Fibroblast of mammary gland (primary cell): ENCODE measurements at places on chromosomes 6 and 20.

DNA sequence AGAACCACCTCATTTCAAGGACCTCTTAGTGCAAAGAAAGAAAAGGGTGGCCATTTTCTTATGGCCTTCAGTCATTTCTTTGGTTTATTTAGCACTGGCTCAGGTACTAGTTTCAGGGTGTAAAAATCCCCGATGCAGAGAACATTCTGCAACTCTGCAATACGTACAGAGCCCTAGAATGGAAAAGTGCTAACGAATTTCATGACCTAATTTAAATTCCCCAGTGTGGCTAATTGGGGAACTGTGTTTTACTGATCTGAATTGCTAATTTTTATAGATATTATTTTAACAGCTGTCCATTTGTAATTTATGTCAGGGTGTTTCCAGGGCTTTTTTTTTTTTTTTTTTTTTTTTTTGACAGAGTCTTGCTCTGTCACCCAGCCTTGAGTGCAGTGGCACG lies 160.7 kb downstream of the UST start:
- no peak for DNase-seq

- peak; percentile 31 for DNase-seq
Measured at GRCh38 chr6:107185391-107185970, 70.2 kb upstream of the BEND3 start.

DNA sequence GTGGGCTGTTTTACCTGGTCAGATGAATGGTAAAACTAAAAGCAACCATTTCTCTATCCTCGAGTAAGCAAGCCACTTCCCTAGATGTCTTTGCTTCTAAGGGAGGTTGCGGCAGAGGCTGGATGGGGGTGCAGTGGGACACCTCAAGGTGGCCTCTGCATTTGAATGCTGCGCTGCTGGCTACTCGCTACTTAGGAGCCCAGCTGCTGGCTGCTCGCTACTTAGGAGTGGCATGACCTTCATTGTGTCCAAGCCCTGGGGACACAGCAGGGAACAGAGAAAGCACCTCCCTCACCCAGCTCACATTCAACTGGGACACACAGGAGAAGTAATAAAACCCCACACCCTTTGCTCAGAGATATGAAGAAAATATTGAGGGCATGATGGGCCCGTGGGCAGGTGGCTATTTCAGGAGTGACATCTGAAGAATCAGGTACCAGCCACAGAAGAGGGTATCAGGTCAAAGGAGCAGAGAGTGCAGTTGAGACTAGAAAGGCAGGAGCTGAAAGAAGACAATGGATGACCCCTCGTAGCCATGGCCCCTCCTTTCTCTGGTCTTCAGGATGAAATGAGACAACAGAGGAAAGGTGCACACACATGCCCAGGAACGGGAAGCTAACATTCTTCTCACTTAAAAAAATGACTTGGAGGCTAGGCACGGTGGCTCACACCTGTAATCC lies 149.4 kb downstream of the ZMYND8 start:
- DNase-seq = no peak

DNA sequence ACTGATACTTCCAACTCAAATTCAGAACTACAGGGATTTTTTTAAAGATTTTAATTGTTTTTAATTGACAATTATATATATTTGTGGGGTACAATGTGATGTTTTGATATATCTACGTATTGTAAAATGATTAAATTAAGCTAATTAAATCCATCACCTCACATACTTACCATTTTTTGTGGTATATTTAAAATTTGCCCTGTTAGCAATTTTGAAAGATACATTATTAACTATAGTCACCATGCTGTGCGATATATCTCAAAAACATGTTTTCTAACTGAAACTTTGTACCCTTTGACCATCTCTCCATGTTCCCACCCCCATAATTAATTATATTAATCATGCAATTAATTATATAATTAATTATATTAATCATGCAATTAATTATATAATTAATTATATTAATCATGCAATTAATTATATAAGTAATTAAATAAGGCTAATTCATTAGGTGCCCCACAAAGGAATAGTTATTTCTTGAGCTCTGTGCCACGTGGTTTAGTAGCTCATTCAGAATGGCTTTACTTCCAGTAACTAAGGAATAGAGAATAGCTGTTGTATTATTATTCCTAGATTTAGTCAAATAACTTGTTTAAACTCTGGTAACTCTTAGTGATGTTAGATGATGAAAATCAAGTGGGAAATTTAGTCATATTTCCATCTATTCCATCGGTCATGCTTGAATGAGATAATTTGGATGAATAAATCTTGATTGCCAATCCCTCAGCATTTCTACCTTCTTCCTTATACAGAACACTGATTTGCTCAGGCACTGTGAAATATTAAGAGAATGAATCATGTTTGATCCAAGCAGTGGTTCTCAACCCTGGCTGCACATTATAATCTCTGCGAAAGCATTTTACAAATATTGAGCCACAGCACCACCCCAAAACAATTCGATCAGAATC lies 25.1 kb downstream of the LOC128125822 start:
- DNase-seq = no peak

GRCh38 chr6:31972709-31973350 lies 892 bp upstream of the DXO start:
- peak; percentile 63 for DNase-seq

- peak; percentile 72 for DNase-seq
Measured at GRCh38 chr6:130366107-130367005, 539 bp downstream of the TMEM200A start.

DNA sequence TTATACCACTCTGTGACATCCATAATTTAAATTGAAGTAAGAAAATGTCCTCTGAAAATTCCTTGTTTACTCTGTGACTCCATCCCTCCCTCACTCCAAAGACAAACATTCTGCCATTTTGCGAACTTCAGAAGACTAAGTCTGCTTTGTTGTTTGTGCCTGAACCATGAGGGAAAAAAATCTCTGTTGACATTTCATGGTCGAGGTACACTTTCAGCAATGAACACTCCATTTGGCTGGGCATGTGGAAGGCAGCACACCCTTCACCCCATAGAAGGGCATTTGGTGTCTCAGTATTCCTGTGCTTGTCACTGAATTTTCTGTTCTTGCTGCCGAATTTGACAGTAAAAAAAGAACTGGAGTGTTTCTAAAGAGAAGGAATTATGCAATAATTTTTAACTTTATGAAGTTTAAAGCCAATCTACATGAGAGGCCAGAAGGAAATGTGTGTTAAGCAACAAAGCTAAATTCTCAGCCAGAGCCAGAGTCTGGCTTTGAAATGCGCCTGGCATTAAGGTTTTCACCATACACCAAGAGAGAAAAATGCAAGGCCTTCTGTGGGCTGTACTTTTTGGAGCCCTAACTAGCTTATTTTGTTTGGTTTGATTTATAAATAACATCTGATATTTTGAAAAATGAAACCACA lies 4.7 kb upstream of the PBOV1 start:
- no peak for DNase-seq

DNA sequence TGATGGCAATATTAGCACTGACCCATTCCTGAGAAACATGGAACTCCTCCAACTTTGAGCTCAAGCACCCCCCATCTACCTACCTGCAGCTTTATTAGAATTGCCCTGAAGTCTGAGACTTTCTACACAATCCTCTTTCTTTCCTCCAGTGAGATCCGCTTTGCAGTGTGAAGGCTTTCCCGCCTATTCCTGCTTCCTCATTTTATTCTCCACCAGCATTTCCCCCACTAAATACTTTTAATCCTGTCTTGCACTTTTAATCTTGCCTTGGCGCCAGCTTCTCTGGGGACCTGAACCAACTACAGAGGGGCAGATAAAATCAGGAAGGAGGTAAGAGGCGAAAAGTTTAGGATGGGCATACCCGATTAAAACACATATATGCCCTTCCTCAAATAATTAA lies 178.1 kb upstream of the PRDM1 start:
- no peak for DNase-seq

DNA sequence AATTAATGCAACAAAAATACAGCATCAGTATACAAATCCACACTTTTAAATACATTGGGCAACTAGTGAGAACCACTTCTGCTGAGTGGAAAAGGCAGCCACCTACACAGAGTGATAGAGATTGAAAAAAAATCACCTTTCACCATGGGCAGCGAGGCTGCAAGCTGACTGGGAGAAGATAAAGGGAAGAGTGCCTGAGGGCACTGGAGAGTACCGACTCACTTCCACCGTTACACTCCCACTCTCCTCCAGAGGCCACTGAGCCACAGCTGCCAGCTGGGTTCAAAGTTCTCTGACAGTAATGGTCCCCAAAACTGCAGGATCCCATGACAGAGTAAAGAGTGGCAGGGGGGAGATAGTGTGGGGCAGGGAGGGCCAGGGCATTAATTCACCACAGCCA lies 24.1 kb downstream of the PXT1 start:
- DNase-seq = no peak

GRCh38 chr6:15489261-15489962 lies 173.4 kb downstream of the DTNBP1 start:
- no peak for DNase-seq

- no peak for DNase-seq
Measured at GRCh38 chr6:135097172-135097571, 42.5 kb upstream of the HBS1L start.

DNA sequence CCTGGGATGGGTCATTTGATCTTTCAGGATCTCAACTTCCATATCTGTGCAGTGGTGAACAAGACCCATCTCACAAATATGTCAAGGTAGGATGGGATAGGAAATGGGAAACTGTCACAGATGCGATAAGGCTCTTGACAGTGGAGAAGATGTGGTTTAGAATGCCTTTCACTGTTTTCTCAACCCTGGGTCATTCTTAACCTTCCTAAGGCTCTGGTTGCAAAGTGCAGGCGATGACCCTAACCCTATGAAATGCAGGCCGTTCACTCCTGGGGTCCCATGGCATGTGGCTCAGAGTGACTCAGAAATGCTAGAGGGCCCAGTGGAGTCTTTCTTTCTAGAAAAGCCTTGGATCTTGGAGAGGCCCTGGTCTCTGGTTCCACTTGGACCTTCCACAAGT lies 61.7 kb downstream of the FOXA2 start:
- DNase-seq = no peak

GRCh38 chr6:139834232-139834631 lies 459.8 kb upstream of the CITED2 start:
- DNase-seq = no peak

- no peak for DNase-seq
Measured at GRCh38 chr6:72271531-72271930, 350.3 kb upstream of the KCNQ5 start.

DNA sequence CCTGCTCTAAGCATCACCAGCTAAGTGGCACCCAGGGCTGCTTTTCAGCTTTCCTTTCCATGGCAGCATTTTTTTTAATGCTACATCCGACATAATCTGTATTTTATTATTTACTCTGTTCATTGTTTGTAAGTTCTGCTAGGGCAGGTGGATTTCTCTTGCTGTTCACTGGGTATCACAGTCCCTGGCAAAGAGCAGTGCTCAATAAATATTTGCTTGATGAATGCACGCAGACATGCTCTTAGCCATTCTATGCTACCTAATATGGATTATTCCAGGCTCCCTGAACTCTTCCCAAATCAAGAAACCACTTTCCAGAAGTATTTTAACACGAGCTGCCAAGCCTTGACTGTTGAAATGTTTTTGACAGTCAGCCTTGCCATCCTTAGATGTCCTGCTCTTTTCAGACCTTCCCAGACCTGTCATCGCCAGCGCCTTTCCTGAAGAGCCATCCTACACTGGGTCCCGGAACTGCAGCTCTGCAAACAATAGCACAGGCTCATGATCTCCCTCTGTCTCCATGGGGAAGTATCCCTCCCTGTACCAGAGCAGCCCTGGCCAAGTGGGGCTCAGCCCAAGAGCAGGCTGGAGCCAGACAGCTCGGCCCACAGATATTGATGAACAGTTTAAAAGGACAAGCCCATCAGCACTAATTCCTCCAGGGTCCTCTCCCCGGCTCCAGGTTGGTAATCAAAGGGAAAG lies 136.5 kb upstream of the CDH4 start:
- DNase-seq = no peak

DNA sequence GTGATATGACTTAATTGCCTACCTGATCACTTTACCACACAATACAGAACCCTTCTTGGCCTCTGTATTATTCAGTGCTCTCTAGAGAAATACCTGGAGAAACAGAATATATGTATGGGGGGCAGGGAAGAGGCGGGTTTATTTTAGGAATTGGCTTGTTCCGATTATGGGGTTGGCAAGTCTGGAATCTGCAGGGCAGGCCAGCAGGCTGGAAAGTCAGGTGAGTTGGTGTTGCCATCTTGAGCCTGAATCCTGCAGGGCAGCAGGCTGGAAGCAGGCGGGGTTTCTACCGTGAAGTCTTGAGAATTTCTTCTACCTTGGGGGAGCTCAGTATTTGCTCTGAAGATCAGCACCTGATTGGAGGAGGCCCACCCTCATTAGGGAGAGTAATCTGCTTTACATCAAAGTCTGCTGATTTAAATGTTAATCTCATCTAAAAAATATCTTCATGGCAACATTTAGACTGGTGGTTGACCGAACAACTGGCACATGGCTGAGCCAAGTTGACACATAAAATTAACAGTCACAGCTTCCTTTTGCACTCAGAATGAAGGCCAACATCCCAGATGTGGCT lies 193.9 kb downstream of the ZDHHC14 start:
- DNase-seq = no peak

GRCh38 chr20:25321262-25321831 lies 69.3 kb downstream of the ABHD12 start:
- DNase-seq = no peak

DNA sequence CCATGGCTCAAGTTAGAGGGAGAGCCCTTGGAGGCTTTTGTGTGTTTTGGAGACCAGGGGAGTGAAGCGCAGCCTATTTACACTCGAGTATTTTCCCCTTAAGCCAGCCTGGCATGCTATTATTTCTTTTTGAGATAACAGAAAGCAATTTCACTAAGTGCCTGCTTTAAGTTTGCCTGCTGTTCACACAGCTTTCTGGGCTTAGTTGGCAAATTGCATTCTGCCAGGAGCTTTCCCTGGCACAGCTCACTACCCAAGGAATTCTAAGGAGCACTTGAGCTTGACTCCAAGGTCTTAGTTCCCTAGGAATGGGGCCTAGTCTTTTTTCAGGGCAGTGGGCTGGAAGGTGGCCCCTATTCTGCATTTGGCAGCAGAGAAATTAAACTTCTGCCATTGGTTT lies 19.0 kb upstream of the ASXL1 start:
- DNase-seq = no peak

GRCh38 chr6:88377976-88378568 lies 211.9 kb upstream of the CNR1 start:
- no peak for DNase-seq

- DNase-seq = no peak
Measured at GRCh38 chr6:158415666-158416065, 103.4 kb downstream of the TULP4 start.

DNA sequence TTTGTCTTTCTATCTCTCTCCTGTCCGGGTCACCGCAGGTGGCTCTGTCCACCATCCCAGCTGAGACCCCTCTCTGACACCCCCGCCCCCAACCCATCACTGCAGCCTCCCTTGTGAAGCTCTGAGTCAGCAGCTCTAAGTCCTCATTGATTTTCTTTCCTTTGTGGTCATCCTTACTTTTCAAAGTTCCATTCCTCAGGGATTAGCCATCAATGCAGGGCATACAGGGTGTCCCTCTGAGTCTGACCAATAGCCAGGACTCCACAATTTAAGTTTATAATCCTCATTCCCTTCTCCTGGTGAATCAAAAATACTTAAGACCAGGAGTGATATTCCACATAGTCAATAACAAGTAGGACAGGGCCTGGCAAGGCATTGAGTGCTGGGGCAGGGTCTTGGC lies 333.3 kb upstream of the CNR1 start:
- no peak for DNase-seq
